Stimulated activated CD4-positive, alpha-beta T cell treated with anti-CD3 and anti-CD28 coated beads, Interleukin-15, amount 100 ng/mL, for 1 hour (primary cell): ENCODE measurements at places on chromosomes 1 and 21.

DNA sequence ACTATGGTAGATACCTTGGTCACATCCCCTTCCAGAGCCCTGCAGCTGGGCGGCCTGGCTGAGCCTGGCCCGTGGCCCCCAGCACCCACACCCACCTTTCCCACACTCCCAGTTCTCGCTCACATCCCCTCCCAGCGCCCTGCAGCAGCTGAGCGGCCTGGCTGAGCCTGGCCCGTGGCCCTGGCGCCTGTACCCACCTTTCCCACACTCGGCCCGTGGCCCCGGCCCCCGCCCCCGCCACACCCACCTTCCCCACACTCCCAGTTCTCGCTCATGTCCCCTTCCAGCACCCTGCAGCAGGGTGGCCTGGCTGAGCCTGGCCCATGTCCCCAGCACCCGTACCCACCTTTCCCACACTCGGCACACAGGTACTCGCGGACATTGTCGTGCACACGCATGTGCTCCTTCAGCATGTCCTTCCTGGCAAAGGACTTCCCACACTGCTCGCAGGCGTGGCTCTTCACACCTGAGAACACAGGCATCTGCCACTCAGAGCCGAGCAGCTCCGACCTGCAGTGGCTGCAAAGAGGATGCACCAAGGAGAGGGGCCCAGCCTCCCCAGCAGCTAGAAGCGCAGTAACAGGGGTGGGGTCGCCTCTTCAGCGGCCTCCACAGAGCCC, 52.5 kb upstream of the RIPK4 start:
- no peak for DNase-seq

GRCh38 chr1:57422271-57423134, 1.4 kb downstream of the DAB1 start:
- DNase-seq, result no peak

GRCh38 chr1:788835-789234, 102.4 kb upstream of the OR4F16 start:
- no peak for DNase-seq

DNA sequence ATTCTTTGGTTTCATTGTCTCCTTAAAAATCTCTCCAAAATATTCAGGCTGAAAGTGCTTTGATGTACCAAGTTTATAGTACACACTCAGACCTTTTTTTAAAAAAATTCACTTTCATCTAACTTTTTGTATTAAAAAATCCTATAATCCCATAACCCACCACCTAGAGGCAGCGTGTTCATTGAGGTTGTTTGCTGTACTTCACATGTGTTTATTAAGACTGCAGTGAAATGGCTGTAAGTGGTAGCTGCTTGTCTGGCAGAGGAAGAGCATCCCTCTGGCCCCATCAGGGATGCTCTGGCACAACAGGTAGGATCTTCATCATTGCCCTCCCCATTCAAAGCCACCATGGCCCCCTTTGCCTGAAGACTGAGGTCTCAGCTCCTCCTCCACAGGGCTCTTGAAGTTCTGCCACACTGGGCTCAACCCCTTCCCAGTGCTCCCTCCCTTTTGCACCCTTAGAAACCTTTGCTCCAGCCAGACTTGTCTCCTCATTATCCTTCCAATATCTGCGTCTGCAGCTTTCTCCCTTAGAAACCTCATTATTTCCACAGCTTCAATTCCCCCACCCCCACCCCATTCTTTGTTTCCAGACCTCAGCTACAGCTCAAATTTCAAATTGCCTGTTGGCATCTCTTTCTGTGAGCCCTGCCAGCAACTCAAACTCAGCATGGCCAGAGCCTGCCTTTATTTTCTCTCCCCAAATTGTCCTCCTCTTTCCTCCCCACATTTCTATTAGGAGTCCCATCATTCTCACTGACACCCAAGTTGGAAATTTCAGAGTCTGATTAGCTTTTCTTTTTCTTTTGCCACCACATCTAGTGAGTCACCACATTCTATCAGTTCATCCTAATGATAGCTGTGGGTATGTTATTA, 369.6 kb upstream of the USP24 start:
- DNase-seq, result no peak

DNA sequence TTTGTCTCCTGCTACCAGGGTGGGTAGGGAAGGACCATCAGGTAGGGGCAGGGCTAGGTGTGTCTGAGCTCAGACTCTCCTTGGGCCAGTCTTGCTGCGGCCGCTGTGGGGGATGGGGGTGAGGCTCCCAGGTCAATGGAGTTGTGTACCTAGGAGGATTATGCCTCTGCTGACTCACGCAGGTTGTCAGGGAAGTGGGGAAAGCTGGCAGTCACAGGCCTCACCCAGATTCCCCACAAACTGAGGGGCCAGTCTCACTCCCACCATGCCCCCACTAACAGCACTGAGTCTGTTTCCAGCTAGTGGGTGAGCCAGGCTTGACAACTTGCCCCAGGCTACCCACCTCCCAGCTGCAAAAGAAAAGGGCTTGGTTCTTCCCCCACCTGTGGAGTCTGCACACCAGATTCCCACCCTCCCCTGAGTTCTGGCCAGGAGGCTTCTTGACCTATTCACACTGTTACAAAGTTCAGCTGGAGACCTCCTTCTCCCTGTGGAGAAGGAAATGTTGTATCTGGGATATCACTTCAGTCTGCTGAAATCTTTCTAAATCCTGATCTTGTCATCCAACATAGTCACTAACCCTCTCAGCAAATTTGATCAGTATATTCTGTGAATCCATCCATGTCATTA, 69.2 kb upstream of the GJA8 start:
- no peak for DNase-seq

DNA sequence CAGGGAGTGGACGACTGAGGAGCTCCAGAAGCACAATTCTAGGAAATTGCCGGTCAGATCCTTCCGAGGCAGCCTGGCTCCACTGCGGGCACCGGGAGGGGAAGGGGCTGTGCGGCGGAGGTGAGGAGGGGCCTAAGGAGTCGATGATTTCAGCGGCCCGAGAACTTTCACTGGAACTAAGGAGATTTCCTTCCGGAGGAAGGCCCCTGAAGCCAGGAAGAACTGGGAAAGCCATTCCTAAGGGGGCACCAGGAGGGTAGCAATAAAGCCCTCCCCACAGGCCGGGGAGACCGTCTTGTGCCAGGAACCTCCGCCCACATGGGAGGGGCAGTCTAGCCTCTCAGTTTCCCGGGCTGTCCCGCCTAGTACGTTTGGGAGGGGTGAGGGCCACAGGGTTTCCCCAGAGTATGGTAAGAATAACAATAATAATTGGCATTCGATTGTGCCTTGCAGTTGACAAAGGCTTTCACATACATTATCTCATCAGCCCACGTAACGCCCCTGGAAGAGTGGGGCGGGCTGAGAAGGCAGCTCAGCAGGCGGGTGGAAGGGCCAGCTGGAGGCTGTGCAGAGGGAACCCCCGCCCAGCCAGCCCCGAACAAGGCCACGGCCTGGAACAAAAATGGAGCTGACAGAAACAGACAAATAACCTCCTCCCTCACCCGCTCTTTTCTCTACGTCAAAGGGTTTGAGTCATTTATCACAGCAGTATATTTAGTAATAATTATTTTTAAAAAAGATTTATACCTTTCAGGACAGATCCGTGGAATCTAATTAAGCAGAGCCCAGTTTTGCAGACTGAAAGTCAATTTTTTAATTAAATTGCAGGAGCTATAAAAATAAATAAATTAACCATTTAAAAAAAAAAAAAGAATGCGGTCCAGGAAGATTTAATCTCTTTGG, 19.8 kb downstream of the NPR1 start:
- DNase-seq, result no peak

DNA sequence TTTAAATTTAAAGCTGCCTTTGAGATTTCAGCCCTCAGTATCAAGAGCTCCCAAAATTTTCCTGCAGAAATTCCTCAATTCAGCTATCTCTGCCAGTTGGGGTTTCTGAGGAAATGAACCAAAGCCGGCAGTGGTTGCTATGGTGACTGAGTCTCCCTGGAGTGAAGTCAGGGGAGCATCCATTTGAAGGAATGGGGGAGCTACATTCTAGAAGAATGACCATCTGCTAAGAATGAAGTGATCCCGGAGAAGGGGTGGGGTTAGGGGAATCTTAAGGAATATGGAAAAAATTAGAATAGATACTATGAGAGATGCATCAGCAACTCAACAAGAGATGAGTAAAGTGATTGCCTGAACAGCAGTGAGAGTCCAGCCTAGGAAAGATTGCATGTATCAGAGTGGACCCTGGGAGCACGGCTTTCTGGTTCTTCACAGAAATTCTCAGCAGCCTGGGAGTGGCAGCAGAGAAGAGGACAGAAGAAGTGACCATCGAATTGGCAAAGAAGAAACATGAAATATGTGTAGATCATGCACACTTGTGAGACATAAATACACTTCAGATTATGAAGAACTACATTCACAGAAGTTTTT, 94.7 kb downstream of the CHD1L start:
- DNase-seq, result no peak

DNA sequence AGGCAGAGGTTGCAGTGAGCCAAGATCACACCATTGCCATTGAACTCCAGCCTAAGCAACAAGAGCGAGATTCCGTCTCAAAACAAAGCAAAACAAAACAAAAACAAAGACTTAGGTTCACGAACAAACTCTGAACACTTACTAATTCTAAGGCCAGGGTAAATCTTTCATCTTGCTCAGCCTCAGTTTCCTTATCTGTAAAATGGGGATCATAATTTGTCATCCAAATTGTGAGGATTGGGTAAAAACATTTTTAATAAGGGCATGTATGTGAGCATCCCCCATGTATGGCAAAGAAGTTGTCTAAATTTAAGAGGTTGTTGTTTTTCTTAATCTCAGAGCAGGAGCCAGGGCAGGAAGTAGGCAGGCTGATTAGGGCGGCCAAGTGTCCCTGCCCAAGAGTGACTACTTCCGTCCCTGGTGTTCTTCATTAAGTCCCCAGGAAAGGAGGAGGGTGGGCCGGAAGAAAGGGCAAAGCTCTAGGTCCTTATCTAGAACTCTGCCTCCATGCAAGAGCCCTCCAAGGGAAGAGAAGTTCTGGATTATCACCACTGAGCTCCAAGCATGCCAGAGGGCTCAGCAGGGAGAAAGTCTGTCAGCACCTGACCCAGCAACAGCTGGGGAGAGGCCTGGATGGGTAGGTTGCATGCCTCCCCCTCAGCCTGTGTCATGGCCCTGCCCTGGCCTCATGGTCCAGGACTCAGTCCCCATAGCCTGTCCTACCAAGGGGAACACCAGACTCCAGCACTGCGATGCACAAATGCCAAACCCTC, 49.9 kb upstream of the CLIC4 start:
- no peak for DNase-seq

DNA sequence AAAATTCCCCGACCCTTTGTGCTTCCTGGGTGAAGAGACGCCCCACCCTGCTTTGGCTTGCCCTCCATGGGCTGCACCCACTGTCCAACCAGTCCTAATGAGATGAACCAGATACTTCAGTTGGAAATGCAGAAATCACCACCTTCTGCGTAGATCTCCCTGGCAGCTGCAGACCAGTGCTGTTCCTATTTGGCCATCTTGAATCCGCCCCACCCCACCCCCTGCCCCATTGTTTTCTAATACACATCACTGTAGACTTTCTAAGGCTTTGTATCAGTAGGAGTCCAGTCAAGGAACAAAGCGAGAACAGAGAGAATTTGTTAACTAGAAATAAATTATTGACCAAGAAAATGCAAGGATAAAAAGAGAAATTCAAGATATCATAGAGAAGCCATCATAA, 178.2 kb downstream of the KCNK2 start:
- DNase-seq, result no peak

GRCh38 chr1:67685558-67686266, 711 bp downstream of the GADD45A start:
- DNase-seq, result peak; percentile 54

DNA sequence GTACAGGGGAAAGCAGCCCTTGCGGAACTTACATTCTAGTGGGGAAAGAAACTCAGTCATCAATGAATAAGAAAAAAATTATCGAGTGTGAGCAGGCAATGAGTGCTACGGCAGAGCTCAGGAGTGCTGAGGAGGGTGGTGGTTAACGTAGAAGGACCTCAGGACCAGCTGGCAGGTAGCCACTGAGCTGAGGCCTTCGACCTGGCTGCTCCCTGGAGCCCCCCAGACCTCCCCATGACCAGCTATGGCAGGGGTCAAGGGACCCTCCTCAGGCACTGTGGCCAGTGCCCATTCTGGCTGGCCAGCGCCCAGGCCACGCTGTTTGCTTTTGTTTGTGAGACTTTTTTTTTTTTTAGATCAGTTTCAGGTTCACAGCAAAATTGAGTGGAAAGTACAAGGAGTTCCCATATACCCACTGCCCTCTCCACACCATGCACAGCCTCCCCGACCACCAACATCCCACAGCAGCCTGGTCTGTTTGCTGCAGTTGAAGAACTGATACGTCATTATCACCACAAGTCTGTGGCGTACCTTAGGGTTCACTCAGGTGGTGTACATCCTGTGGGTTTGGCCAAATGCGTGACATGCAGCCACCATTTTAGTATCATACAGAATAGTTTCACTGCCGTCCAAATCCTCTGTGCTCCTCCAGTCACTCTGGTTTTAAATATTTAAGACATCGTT, 11.8 kb upstream of the TTC22 start:
- no peak for DNase-seq

DNA sequence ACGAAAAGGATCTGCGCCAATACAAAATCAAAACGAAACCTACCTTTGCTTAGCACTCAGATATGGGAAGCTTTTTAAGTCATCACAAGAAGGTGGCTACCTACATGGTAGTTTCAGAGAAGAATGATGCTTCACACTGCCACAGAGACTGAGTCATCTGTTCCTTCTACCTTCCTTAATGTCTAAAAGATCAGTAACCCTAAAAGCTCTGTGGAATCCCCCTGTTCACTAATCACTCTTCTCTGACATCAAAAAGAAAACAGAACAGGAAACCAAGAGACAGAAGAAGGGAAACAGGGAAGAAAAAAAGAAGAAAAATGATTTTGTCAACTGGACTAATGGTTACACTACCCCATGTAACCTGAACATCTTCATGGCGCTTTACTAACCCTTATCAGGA, 177.2 kb downstream of the SMYD3 start:
- no peak for DNase-seq

DNA sequence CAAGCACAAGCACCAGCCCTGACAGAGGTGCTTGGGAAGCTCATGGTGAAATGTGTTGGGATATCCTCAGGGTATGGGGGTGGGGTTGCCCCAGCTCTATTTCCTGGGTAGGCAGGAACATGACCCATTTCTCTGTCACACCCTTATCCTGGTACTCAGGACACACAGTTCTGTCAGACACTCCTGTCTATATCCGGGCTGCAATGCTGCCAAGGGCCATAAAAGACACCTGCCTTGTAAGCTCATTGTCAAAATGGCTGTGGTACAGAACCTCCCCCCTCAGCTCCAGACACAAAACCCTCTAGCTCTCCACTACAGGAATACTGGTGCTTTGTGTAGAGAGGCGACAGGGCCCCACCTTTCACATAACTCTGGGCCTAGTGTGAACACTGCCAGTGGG, 636.7 kb downstream of the PLA2G4A start:
- DNase-seq, result no peak

DNA sequence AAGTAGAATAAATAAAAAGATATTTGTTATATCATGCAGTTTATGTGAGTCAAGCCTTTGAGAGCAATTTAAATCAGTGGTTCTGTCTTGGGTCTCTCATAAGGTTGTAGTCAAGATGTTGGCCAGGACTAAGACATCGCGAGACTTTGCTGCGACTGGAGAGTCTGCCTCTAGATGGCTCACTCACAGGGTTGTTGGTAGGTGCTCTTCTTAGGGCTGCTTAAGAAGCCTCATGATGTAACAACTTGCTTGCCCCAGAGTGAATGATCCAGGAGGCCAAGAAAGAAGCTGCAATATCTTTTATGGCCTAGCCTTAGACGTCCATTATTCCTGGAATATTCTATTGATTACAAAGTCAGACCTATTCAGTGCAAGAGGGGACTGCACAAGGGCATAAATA, 73.1 kb upstream of the CACHD1 start:
- DNase-seq, result no peak
